ENCODE measurements at places on chromosomes 11 and 22. TPM values are rescaled to one million over a fixed set of nuclear protein-coding genes. Genes with fewer than 3 reads are reported as not detected.

- H3K36me3 ChIP-seq, result peaks cover 2% of the 10 kb centered on the region
- no peak overlapping the region for H3K27ac ChIP-seq
- H3K4me1 ChIP-seq, result peaks cover 9% of the 10 kb centered on the region
Observed at GRCh38 chr22:49903322-49904039, 14.8 kb downstream of the ALG12 start.

DGCR6 gene
- total RNA-seq, result 6.2 TPM

SLC35F2 gene
- total RNA-seq, result 9.1 TPM

GRCh38 chr11:16780698-16781550, 42.5 kb downstream of the C11orf58 start:
- H3K4me1 ChIP-seq, result peaks cover 2% of the 10 kb centered on the region
- peaks cover 2% of the 10 kb centered on the region for H3K36me3 ChIP-seq
- no peak overlapping the region for H3K4me3 ChIP-seq
- no peaks in the 10 kb centered on the region for H3K27me3 ChIP-seq

LINC01488 gene
- total RNA-seq, result not detected

- H3K27me3 ChIP-seq, result no peaks in the 10 kb centered on the region
- no peak overlapping the region for H3K4me3 ChIP-seq
- H3K36me3 ChIP-seq, result no peaks in the 10 kb centered on the region
- DNase-seq, result no peak
- H3K4me1 ChIP-seq, result peaks cover 5% of the 10 kb centered on the region
- peak overlapping the region; percentile 6 for H3K27ac ChIP-seq
Observed at GRCh38 chr22:20750461-20751184, 23.3 kb upstream of the SERPIND1 start.
